Right hindlimb (tissue), 1 donor: ENCODE measurements at places on chromosomes 4 and X.

DNA sequence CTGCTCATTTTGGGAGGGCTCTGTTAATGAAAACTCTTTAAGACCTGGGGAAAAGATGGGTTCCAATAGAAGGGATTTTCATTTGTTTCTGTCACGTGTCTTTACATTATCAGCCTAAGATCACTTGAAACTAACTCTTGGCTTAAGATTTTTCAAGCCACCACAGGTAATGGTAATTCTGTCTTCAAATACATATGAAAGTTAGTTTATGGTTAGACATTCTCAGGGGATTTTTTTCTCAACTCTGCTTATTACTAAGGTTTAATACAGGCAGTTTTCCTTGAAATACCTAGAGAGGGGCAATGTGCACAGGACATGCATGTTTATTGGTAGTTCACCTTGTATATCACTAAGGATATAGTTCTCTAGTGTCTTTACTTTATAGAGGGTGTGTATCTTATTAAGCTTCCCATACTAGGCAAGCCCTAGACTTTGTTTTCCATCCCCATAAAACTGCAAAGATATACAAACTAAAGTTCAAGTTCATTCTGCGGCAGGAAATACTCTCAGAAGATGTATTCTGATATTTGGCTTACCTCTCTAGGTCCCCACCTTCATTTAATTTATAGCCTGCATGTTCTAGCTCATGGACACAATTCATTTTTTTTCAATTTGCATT is 38.2 kb upstream of the MYOZ2 start:
- DNase-seq = no peak

GRCh38 chrX:103550415-103551051 is 31.2 kb upstream of the RAB40A start:
- DNase-seq = no peak

- no peak for DNase-seq
These were observed 74.0 kb upstream of the OGT start for GRCh38 chrX:71458866-71459265.

GRCh38 chr4:83178029-83178428 is 63.5 kb upstream of the PLAC8 start:
- no peak for DNase-seq

DNA sequence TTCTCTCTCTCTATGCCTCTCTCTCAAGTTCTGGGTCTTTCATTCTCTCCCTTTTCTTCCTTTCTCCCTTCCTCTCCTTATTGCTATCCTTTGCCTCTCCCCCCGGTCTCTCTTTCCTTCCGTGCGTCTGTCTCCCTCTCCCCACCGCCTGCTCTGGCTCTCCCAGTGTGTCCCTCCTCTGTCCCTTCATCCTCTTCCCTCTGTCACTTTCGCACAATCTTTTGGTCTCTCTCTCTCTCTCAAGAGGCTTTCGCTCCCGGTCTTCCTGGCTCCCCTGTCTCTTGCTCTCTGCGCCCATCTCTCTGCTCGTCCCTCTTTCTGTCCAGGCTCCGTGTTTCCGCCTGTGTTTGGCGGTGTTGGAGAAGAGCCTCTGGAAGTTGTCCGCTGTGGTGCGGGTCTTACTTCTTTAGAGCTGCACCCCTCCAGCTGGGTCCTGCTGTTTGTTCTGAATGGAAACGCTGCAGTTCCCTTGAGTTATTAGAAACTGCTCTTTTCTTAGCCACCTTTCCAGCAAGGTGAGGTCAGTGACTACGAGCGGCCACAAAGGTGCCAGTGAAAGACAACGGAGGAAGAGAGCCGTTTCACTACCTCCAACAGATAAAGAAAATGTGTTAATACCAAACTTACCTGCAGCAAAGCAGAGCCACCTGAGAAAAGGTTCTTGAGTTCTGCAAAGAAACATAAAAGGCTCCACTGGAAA is 1.1 kb downstream of the BMPR1B start:
- peak; percentile 43 for DNase-seq

- DNase-seq = peak; percentile 21
These were observed 39.9 kb upstream of the TMEM192 start for GRCh38 chr4:165152527-165152926.

DNA sequence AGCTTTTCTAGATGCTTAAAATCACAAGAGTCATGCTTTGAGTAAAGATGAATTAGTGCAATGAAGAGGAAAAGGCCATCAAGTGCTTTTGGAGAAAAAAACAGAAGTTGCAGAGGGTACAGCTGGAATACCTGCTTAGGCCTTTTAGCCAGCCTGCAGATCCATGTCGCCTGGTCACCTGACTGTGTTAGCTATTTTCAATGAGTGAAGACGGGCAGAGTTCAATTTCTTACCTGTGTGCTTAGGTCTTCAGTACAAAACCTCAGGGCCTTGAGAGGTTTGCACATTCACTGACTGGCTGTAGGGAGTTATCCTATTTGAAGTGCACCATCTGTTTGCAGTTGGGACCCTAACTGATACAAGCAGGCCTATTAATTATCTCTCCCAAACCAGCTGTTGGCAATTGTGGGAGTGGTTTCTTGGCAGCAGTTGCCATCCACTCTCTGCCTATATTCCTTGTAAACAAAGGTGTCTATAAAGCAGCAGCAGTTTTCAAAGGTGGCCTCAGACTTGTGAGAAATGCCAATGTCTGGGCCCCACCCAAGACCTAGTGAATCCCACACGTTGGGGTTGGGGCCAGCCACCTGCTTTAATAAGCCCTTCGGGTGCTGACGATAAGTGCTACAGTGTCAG is 16.3 kb upstream of the FAT1 start:
- no peak for DNase-seq

DNA sequence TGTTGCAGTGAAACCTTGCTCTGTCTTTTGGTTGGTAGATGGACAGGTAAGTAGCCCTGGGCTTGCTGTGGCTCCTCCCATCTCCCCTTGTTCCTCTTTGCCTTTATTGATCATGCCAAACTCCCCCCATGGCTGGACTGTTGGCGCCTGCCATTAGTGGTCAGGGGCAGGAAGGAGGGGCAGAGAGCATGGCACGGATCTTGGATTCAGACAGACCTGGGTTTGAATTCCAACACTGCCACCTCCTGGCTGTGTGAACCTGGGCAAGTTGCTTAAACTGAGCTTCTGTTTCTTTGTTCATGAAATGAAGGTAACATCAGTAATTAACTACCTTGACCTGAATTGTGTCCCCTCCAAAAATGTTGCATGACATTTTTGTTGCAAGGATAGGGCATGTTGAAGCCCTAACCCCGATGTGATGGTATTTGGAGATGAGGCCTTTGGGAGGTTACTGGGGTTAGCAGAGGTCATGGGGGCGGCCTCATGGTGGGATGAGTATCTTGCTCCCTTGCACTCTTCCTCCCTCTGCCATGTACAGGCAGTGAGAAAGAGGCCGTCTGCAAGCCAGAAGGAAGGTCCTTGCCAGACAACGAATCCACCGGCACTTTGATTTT is 6.0 kb downstream of the SLC2A9 start:
- DNase-seq = peak; percentile 48

DNA sequence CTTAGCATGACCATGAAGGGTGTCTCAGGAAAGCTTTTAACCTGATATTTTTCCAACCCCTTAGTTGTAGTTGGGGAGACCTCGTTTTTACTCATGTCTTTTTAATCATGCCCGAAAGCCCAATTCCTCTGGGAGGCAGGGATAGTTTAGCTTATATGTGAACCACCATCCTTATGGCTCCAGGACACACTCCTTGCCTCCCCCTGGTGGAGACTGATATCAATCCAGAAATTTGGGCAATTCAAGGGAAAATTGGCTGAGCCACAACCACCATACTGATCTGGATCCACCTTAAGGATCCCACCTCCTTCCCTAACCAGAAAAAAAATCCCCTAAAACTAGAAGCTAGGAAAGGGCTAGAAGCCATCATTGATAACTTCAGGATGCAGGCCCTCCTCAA is 13.4 kb upstream of the COL25A1 start:
- no peak for DNase-seq

DNA sequence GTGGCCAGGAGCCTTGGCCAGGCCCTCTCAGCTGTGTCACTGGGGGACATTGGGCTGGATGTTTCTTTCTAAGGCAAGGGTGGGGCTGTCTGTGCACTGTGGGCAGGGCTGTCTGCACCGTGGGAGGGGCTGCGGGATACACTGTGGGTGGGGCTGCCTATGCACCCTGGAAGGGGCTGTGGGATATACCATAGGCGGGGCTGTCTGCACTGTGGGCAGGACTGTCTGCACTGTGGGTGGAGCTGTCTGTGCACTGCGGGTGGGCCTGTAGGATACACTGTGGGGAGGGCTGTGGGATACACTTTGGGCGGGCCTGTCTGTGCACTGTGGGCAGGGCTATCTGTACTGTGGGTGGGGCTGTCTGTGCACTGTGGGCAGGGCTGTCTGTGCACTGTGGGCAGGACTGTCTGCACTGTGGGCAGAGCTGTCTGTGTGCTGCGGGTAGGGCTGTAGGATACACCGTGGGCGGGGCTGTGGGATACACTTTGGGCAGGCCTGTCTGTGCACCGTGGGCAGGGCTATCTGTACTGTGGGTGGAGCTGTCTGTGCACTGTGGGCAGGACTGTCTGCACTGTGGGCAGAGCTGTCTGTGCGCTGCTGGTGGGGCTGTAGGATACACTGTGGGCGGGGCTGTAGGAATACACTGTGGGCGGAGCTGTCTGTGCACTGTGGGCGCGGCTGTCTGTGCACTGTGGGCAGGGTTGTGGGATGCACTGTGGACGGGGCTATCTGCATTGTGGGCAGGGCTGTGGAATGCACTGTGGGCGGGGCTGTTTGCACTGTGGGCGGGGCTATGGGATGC is 31.1 kb downstream of the ACOX3 start:
- DNase-seq = peak; percentile 82
